Stimulated activated CD8-positive, alpha-beta memory T cell treated with anti-CD3 and anti-CD28 coated beads, Interleukin-4, amount 100 ng/mL, for 4 hours (primary cell): ENCODE measurements at places on chromosomes 13 and 19.

GRCh38 chr13:76009267-76009890 lies 373.2 kb downstream of the LMO7 start:
- no peak for DNase-seq

DNA sequence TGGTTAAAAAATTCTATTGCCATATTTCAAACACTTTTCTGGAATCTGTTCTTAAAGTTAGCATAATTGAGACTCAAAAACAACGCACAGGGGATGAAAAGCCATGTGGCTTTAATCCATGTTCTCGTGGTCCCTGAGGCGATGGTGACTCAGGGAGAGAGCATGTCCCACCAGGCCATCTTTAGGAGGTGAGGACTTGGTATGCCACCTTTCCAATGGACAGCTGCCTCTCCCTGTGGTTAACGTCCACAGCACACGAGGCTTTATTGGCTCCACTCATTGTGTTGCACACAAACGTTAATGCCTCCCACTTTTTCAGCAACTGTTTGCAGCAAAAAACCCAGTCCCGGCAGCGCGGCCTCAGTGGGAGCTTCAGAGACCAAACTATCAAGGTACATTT lies 51.4 kb downstream of the EFNB2 start:
- no peak for DNase-seq

GRCh38 chr13:107678075-107678689 lies 537.2 kb downstream of the LIG4 start:
- DNase-seq, result no peak

- DNase-seq, result no peak
These were observed 666 bp downstream of the SAMD1 start for GRCh38 chr19:14089662-14090508.

DNA sequence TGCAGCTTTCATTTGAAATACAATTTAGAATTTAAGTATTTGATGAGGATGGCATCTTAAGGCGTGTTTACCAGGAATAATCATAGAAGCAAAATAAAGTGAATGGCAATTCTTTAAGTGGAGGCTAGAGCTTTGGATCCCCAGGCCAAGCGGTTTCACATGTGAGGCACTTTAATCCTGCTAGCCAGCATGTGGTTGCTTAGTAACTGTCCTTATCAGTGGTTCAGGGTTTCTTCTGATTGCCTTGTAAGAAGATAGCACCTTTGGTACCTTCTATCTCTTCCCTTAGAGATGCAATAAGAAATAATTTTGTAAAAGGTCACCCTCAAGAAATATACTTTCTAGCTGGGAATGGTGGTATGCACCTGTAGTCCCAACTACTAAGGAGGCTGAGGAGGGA lies 38.9 kb upstream of the SERP2 start:
- no peak for DNase-seq

DNA sequence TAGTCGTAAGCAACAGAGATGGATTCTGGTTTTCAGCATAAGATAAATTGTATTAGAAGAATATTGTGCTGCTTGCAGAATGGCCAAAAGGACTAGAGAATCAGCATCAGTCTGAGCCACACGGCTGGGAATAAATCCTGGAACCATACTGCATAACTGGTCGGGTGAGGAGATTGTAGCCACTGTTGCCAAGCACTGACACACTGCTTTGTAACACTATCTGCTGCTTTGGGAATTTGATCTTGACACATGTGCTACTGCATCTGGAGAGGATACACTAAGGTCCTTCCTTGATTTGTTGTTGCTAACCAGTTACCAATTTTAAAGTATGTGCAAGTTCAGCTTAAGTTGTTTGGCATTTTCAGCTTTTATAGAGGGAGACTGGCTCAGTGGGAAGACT lies 1.9 kb downstream of the HNRNPA1L2 start:
- DNase-seq, result no peak

DNA sequence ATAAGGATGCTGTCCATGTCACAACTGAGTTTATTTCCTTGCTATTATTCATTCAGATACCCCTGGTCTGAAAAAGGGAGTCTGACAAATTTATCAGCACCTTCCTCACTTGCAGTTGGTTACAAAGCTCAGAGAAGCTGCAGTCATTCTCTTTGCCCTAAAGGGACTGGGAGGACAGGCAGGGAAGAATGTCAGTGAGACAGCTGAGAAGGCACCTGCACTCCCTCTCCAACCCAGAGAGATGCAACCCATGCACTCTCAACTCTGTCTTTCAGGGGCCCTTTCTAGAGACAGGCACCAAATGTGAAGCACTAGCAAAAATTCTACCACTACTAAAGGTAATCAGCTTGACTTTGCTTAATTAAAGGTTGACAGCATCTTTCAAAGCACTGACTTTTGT lies 83.3 kb downstream of the CRYL1 start:
- no peak for DNase-seq

DNA sequence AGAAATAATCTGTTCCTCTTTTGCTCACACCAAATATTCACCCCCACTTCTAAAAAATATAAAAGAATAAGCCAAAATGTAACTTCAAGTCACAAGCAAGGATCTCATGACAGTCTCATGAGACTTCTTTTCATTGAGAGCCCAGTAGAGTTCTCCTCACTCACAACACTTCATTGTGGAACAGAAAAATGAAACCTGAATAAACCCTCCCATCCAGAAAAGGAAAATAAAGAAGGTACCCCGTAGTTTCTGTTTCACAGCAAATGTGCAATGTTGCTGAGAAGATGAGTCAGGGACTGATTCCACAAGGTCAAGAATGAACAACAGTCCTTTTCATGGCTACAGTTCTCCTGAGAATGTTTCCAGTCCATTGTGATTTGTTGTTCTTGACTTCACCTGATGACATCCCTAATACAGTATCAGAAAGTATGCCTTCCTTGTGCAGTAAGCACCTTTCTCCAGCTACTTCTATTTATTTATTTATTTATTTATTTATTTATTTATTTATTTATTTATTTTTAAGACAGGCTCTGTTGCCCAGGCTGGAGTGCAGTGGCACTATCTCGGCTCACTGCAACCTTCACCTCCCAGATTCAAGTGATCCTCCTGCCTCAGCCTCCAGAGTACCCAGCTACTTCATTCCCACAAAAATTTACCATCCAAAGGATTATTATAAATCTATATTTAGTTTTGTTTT lies 6.4 kb upstream of the ZNF841 start:
- no peak for DNase-seq

DNA sequence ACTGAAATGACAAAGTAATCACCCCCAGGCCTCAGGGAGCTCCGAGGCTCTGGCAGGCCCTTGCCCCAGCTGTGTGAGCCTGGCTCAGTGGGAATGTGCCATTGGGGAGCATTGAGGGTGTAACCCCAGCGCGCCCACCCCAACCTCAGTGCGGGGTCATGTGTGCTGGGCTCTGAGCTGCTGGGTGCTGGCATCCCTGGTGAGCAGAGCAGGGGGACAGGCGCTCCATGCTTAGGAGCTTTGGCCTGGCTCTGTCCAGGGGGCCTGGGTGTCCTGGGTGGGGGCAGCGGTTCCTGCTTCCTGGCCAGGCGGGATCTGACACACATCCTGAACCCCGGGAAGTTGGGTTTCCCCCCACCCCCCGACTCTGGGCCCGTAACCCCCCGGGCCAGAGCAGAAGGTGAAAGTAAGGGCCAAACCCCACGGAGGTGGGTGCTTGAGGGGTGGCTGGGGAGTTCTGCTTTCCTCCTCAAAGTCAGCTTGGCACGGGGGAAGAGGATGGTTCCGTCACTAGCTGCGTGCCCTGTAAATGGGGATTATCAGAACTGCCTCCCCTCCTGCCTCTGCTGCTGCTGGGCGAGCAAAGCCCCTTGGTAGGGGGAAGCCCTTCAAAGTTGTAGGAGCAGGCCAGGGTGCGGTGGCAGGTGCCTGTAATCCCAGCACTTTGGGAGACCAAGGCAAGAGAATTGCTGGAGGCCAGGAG lies 1.7 kb downstream of the LRP3 start:
- no peak for DNase-seq

- no peak for DNase-seq
These were observed 1.4 kb upstream of the USF2 start for GRCh38 chr19:35267353-35267817.

DNA sequence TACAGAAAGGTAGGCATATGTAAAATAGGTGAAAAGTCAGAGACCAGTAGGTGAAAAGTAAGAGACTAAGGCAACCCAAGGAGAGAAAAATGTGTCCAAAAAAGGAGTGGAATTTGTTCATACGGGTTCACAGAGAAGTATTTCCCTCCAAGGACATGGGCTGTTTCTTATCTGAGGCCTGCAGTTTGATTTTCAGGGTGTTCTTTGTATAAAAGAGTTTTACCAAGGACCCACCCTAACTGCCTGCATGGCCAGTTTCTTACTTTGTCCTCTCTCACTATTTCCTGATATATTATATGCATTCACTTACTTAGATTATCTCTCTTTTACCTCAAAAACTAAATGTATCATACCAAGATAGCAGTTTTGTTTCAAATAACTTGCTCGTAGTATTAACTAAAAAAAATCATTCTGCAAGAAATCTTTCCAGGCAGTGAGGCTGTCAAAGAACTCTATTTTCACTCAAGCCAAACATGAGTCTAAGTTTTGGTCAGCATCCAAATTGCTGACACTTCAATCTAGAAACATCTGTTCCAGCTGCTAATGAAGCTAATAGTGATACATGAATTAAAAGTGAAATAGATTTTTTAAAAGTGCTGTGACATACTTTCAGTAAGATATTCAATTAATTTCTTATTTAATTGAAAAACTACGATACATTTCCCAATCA lies 141.4 kb upstream of the SGCG start:
- DNase-seq, result no peak

DNA sequence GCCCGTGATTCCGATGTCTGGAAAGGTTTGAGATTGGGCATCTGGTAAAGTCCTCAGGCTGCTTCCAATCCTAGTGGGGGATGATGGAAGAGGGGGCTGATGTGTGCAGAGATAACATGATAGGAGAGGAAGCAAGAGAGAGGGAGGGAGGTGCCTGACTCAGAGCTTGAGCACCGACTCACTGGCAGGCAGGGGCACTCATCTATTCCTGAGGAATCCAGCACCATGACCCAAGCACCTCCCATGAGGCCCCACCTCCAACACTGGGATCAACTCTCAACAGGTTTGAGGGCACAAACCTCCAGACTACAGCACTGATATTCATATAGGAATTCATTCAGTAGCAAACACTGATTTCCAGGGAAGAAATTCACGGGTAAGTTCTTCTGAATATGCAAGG lies 5.6 kb upstream of the SIGLEC9 start:
- no peak for DNase-seq

DNA sequence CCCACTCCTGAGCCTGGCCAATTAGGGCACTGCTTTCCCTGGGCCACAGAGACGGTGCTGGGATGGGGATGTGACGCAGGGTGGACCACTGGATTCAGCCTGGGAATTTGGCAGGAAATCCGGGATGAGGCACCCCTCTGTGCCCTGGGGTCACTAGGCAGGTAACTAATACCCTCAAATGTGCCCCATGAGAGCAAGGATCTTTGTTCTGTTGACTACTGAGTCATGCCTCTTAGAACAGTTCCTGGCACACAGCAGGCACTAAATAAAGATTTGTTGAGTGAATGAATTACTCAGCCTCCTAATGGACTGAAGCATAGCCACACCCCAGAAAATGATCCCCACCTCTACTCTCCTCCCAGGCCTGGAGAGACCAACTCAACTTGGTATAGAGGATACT lies 15.9 kb downstream of the OPA3 start:
- DNase-seq, result no peak

- DNase-seq, result no peak
These were observed 168.5 kb downstream of the LMO7 start for GRCh38 chr13:75804605-75805004.

DNA sequence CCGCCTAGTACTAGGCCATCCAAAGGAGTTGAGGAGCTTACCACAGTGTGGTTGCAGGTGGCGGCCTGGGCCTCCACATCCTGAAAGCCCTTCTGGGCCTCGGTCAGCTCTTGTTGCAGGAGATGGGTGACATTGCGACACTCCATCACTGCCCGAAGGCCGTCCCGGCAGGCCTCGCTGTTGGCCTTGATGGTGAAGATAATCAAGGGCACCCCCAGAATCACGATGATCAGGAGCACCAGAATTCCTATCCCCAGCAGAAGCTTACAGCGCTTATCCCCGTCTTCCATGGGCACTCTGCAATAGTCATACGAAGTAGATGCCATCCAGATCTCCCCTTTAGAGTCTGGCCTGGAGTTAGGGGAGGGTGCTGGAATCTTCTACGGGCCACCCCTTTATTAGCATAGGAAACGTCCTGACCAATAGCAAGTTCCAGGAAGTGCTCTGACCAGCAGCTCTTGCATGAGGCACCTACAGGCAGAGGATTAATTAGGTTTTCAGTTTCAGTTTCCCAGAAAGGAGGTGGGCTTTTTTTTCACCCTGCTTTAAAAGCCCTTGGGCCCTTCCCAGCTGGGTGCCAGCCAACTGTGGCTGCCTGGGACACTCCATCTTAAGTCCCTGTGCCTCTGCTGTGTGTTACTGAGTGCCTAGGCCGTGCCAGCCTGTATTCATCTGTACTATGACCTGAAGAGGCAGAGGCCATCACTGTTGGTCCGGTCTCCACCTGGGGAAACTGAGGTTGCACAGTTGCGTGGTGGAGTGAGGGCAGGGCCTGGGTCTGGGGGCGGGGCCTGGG lies at the start of gene BST2:
Gene BST2, minus strand, starts transcription at position 381 of the 796 bp plus-strand sequence. Its CDS starts 55 bp downstream, at position 326.
- no peak for DNase-seq

DNA sequence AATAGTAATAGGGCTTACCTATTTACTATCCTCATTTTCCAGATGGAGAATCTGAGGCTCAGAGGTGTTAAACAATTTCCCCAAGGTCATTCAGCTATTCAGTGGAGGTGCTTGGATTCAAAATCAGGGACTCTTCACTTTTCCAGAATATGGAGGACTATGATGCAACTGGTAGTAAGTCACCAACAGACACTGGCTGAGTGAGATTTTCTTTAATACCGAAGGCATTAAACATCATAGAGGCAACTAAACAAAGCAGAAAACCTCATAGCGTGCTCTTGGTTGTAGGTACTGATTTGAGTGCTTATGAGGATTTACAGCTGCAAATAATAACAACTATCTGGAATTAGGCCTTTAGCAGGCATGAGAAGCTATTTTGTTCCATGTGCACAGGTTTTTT lies 134.4 kb downstream of the DLEU7 start:
- no peak for DNase-seq

DNA sequence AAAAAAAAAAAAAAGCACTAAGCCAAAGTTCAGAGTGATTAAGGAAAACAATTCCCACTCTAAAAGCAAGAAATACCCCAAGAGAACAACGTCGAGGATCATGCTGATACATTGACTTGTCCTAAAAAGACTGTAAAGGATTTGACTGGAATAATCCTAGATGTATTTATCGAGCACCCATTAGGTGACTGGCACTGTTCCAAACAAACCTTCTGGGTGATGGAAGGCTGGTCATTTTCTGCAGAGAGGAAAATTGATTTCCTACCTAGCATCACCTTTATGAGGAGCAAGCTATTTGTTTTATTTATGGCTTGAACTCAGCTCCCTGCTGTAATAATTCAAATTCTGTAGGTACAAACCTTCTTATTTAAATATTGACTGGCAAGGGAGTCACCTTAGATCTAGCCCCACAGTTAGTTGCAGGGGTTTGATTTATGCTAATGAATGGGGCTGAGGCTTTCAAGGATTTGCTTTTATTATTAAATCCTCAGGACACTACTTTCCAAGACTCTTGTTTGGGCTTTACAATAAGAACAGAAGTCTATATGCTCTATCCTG lies 471.0 kb downstream of the OLFM4 start:
- no peak for DNase-seq
